Activated naive CD4-positive, alpha-beta T cell treated with anti-CD3 and anti-CD28 coated beads, Interleukin-2, amount 50 U/mL, for 16 hours (primary cell): ENCODE measurements at places on chromosomes 11 and 22.

GRCh38 chr11:57343825-57344224, 5.7 kb downstream of the P2RX3 start:
- DNase-seq, result no peak

DNA sequence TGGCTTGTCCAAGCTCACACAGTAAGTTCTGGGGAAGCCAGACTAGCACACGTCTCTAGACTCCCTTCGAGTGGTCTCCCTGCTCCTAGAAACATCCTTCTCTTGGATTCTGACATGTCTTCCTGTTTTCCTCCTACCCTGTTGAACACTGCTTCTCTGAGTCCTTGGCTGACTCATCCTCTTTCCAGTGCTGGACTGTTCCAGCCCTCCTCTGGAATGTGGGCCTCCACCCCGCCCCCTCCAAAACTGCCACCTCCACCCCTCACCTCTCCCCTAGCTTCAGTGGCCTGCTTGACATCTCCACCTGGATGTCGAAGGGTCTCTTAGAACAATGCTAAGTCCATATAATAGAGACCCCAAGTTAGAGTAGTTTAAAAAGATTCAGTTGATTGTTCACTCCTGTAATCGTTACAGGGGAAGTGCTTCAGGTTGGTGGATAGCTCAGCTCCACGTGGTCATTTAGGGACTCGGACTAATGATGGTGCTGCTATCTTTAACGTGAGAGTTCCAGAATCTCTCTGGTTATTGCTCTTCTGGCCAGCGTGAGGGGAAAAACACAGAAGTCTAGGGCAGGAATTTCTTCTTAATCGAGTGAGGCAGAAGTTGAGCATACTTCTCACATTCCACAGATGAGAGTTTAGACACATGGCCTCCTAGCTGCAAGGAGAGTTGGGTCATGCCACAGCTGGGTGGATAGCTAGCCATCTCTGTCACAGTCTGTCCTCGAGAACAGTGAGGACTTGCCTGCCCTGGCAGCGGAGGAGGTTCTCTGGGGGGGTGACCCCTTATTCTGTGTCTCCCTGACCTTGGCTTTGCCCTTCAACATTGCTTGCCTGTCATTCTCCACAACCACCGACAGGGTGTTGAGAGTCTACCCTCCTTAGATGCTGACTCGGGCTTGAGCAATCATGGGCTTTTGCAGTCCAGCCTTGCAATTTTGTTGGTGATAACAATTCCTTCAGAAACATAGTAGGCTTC, 4.7 kb upstream of the C11orf96 start:
- no peak for DNase-seq

DNA sequence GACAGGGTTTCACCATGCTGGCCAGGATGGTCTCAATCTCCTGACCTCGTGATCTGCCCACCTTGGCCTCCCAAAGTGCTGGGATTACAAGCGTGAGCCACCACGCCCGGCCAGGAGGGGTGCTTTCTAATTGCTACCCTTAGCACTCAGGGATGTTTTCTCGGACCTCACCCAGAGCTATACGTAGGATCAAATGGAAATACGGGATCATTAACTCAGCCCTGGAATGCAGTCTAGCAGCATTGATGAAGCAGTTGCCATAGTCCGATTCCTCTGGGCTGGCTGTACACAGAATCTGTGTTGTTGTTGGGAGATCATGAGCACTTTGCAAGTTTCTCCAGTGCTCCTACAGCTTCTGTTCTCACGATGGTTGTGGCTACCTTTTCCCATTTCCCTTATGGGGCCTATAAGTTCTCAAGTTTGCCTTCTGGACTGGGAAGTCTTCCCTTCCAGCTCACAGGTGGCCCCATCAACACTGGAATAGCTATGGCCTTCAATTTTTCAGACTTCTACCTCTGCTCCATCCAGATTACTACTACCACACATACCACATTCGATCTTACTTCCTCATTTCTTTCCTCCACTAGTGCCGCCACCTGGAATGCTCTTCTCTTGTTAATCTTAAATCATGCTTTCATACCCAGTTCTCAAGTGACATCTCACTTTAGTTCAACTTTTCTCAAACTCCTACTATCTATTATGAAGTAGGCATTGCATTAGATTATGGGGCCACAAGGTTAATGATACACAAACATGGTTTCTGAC, 16.1 kb upstream of the PCF11 start:
- no peak for DNase-seq

DNA sequence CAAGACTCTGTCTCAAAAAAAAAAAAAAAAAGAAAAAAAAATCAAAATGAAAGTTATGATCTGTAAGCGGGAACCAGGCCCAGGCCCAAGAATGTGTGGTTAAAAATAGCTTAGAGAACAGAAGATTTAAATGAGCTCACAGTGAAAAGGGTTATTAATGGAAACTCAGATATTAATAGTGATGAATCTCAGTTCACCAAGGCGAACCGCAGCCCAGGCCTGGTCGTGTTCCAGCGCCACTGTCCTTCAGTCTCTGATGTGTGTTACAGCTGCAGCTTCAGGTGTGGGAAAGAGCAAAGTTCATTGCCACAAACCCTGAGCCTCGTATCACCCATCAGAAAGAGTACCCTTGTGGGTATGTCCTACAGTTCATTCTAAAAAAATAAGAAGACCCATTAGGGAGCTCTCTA, 107.1 kb downstream of the GAB2 start:
- DNase-seq, result no peak

- DNase-seq, result peak; percentile 60
Observed at GRCh38 chr11:2376751-2377451, at the start of gene CD81. Gene CD81 (plus strand): TSS chr11:2377310. CDS start chr11:2377550, 240 bp downstream.

GRCh38 chr11:79055856-79056631, 384.8 kb downstream of the TENM4 start:
- no peak for DNase-seq

- no peak for DNase-seq
Observed at GRCh38 chr11:113496026-113496651, 20.9 kb upstream of the DRD2 start.

- DNase-seq, result no peak
Observed at GRCh38 chr11:73969091-73969490, 13.6 kb downstream of the UCP2 start.

GRCh38 chr11:77884186-77884828, 63.4 kb downstream of the AAMDC start:
- DNase-seq, result no peak

DNA sequence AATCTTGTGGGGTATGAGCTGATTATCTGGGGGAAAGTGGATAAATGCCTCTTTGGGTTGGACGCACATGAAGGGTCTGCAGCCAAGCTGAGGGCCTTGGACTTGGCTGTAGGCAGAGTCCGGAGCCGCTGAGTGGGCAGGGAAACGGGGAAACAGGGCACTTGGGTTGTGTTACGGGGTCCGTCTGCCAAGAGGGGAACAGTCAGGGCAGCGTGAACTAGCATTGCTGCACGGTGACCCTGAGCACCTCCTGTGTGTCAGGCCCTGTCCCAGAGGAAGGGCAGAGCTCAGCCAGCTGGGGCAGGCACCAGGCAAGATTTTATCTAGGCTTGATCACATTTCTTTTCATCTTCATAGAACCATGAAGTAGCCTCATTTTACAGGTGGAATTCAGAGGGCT, 11.9 kb downstream of the FAM83F start:
- DNase-seq, result no peak

DNA sequence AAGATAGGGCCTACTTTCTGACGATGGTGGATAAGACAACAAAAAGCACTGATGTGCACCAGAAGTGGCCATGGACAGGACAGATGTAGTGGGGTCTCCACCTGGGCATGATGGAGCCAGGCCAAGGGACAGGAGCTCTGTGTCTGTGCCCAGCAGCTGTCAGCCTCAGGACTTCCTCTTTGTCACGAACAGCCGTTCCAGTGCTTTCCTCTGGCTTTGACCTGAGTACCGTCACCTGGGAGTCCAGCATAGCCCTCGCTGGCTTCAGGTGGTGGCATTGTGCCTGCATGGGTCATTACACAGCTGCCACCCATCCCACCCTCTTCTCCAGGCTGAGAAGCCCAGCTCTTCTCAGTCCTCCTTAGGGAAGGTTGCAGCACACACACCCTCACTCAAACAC, 137.8 kb downstream of the GRIK4 start:
- no peak for DNase-seq

GRCh38 chr11:129298988-129299387, 76.7 kb upstream of the BARX2 start:
- no peak for DNase-seq

DNA sequence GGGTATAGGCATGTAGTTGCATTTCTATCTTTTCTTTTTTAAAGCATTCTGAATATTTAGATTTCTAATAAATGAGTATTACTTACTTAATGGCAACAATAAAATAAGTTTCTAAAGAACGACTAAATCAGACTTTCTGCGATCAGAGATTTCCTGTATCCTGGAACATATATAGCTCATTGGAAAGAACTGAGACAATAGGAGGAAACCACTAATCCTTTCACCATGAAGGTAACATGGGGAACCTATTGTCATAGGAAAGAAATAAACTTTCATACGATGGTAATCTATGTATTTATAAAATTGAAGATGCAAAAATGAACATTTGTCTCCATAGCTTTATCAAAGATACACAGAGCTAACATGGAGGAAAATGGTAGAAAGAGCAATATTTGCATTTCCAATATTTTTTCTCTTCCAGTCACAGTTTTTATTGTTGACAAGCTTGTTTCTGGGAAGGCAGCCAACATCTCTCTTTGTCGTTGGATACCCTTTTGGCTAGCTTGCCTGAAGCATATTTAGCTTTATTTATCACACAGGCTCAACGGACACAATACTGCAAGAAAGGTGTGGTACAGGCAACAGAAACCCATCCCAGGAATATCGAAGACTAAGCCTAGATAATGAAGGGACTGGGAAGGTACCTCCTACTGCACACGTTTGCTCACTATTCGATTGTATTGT, 293.3 kb upstream of the MPPED2 start:
- DNase-seq, result no peak

- DNase-seq, result no peak
Observed at GRCh38 chr22:35229865-35230264, 27.4 kb upstream of the HMGXB4 start.

DNA sequence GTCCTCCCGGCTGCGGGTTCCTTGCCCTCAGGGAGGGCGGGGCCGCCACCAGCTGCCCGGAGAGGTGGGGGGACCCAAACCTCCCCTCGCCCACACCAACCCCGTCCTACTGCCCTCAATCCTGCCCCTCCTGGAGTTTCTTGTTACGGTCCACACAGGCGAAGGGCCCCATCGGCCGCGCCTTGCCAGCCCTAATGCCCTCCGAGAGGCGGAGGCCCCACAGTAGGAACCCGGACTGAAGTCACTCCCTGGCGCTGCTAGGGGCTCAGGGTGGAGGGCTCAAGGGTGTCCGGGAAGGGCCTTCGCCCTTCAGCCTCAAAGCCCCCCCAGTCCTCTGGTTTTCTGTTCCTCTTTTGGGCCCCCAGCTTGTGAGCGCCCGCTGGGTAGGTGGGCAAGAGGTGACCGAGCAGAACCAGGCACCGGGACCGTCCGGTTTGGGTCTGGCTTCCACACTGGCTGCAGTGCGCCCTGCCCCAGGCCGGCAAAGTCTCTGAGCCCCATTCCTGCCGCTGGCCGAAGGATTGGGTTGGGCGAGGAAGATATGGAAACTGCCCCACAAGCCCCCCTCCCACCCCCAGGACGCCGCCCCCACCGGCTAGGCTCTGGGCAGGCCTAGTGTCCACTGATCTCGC, 24.5 kb downstream of the DUSP8 start:
- no peak for DNase-seq

- DNase-seq, result no peak
Observed at GRCh38 chr11:131710511-131710910, 340.1 kb downstream of the NTM start.
